Omental fat pad (tissue), 4 donors: ENCODE measurements at places on chromosomes 4 and X. TPM values are rescaled to one million over a fixed set of nuclear protein-coding genes. Genes with fewer than 3 reads are reported as not detected.

The ASB12 gene
- not detected for total RNA-seq

The DMRTC1 gene
- total RNA-seq, result not detected

The TMPRSS11B gene
- not detected for total RNA-seq

The MED28 gene
- 15.6 TPM for total RNA-seq

The XKRX gene
- total RNA-seq, result not detected

The SLITRK4 gene
- total RNA-seq, result 6.0 TPM

The IL15 gene
- total RNA-seq, result 5.6 TPM

The DOK7 gene
- not detected for total RNA-seq

The GLRA2 gene
- total RNA-seq, result not detected
